ENCODE measurements at places on chromosomes 3 and 15. TPM values are rescaled to one million over a fixed set of nuclear protein-coding genes. Genes with fewer than 3 reads are reported as not detected.
A peak's percentile ranks its signal among the peaks of the same experiment; 100 is the strongest.

DNA sequence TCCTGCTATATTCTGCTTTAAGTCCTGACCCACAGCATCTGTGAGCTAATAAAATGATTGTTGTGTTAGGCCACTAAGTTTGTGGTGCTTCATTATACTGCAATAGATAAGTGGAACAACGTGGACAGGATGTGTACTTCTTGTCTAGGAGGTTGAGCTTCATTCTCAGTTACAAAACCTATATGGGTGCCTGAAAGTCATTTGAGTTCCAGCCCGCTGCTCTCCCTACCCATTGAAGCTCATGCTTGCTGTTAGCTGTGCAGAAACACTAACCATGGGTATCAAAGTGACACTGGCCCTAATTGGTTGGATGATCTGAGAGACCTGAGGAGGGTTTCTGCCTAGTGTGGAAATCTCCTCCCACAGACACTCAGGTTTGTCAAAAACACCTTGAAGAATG lies 357.2 kb downstream of the PDCD6IP start:
- no peak for DNase-seq

DNA sequence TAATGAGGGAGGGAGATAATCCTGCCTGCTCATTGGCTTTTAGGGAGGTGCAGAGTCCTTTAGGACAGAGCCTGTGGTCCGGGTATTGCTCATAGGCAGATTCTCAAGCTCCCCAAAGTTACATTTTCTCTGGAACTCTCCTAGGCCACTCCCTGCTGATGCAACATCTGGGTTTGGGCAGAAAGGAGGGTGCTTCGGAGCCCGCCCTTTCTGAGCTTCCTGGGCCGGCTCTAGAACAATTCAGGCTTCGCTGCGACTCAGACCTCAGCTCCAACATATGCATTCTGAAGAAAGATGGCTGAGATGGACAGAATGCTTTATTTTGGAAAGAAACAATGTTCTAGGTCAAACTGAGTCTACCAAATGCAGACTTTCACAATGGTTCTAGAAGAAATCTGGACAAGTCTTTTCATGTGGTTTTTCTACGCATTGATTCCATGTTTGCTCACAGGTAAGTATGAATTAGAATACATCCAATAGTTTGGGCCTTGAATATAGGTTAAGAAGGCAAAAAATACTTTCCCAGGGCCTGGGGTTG lies at the start of gene IL20RB:
Gene IL20RB (plus strand): TSS at position 233 of the 538 bp plus-strand sequence. CDS start 131 bp downstream, at position 364.
- peak; percentile 15 for DNase-seq

GRCh38 chr3:32972482-32973146 lies 21.2 kb downstream of the CCR4 start:
- no peak for DNase-seq

- DNase-seq: no peak
Measured at GRCh38 chr3:29319262-29319661, 38.4 kb downstream of the RBMS3 start.

DISP2 gene
- 3.4 TPM for total RNA-seq

ACTC1 gene
- total RNA-seq: 90.0 TPM

DNA sequence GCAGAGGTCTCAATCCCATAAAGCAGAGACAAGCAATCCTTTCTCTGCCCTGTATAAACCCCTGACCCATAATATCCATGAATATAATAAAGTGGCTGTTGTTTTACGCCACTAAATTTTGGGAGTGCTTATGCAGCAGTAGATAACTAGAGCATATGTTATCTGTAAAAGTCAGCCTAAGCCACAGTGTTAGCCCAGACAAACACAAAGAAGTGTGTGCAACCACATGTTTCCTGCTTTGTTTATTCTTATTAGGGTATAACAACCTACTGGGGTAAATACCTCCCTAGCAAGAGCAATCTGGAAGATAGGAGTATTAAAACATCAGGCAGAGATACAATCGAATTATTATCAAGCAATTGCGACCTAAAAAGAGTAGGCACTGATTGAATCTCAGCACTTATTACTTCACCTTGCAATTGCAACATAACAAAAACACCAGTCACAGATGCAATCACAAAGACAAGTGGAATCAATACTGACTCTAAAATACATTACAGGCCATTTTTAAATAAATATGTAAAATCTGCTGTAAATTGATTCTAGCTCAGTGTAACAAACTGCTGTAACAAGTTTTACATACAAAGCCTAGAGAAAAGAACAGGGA lies 94.6 kb upstream of the UBE2E2 start:
- no peak for DNase-seq

SLITRK3 gene
- total RNA-seq: 3.4 TPM

FGF12 gene
- 13.6 TPM for total RNA-seq

DNA sequence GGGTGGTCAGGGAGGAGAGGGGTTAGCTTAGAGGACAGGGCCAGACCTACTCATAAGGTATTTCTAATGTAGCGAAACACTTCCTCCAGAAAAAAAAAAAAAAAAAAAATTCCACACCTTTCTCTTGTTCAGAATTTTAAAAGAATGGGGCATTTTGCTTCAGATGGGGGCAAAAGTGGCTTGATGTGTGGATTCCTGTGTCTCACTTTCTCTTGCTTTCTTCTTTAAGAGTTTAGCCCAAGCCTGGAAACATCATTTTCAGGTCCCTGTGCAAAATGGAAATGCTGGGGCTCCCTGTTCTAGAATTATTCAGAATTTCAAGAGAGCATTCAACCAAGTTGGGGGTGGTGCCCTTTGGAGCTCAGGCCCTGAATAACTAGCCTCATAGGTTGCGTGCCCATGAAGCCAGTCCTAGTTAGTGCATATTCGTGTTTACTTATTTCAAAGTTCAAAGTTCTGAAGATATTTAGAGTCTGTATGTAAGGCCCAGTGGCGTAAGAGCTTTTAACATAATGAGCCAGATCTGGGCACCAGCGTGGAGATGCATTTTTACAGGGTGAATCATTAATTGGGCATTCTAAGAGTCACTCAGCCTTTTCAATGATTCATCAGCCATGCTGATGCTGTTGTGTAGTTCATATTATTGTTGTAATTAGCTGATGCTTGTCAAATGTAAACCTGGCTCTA lies 104.5 kb downstream of the RPLP1 start:
- no peak for DNase-seq

OR5K1 gene
- not detected for total RNA-seq

DNA sequence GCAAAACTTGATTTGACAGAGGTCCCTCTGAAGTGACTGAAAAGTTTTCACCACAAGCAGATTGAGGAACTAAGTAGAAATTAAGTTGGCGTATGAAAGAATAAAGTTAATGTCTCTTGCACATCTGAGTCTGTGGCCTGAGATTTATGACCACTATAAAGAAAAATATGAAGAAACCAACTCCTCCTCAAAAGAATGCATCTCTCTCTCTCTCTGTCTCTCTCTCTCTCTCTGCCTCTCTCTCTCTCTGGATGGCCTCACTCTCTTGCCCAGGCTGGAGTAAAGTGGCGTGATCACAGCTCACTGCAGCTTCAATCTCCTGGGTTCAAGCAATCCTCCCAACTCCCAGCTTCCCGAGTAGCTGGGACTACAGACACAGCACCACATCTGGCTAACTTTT lies 55.2 kb downstream of the RPL22L1 start:
- DNase-seq: no peak

DNA sequence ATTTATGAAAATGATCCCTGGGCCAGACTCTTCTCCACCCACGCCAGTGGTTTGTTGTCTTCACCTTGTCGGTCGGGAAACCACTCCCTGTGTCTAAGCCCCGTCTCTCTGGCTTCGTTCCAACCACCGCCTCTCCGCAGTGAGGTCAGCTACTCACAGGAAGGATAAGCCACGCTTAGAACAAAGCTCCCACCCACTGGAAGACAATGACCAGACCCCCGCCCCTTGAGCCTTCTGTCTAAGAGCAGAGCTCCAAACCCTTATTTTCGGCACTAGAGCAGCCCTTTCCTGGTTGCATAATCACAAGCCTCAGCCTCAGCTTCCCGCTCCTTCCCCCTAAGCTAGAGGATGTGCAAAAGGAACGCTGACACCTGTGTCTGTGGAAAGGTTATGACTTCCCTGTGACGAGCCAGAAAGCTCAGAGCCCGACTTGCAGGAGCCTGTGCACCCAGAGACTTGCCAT lies 114.9 kb upstream of the MEF2A start:
- DNase-seq: no peak

RARRES1 gene
- total RNA-seq: 0.71 TPM

SAMMSON gene
- total RNA-seq: not detected

C3orf70 gene
- total RNA-seq: 1.8 TPM

DNA sequence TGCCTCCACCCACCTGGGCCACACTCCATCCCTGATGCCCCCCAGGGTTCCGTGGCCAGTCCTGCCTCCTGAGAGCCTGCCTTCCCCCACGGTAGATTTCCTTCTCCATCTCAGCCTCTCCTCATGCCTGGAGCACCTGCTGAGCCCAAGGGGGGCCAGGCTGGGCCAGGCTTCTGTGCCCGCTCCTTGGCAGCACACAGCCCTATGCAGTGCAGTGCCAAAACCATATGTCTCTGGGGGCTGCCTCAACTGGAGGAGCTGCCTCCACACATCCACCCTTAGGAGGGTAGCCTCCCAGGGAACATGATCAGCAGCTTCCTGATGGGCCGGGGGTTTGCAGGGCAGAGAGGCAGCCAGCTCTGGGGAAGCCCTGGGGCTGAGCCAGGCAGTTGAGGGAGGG lies 24.6 kb upstream of the GATA2 start:
- DNase-seq: no peak

ZIC4 gene
- total RNA-seq: not detected

DNA sequence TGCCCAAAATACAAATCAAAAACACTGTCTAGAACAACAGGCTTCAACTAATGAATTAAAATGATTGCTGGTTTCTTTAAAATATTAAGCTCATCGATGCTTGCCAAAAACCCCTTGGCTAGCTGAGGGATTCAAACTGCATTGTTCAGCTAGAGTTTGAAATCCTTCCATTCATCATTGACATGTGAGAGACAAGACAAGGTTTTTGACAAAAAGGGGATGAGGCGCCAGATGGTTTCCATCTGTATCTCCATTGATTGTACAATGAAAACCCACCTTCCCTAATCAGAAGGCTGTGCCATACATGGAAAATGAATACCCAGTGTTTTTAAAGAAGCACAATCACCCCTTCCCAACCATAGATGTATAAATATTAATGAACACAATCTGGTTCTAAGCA lies 67.8 kb downstream of the THRB start:
- DNase-seq: no peak

GRCh38 chr3:73498764-73499622 lies 125.7 kb downstream of the PDZRN3 start:
- DNase-seq: no peak

- DNase-seq: no peak
Measured at GRCh38 chr15:48541341-48542278, 103.9 kb downstream of the FBN1 start.

DNA sequence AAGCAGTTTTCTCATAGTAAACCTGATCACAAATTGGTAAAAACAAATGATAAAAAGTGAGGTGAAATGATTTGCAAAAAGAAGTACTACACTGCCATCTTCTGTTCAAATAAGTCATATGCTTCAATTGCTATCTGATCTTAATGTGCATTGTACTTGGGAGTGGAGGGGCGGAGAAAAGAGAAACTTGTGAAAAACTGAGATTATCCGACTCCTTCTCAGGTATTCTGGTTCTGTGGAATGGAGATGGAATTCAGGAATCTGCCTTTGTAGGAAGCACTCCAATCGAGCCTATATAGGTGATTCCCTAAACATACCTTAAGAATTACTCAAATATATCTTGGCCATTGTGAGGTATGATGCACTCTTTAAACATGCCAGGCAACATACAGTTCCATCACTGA lies 180.6 kb downstream of the CHL1 start:
- DNase-seq: no peak

GP5 gene
- 0.13 TPM for total RNA-seq

DNA sequence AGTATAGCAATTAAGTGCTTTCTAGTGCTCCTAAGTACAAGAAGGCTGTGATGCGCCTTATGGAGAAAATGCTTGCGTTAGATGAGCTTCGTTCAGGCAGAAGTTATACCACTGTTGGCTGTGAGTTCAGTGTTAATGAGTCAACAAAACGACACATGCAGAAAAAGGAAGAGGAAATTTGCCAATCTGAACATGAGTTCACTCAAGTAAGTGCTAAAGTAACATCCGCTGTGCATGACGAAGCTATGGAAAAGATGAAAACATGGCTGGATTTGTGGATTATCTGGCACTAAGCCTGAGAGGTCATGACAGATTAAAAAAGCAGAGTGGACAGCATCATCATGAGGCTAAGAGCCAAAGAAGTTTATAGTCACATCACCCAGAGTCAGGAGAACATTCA lies 36.9 kb downstream of the SH3BP5 start:
- no peak for DNase-seq

GRCh38 chr15:59303633-59304032 lies 69.0 kb downstream of the MYO1E start:
- DNase-seq: no peak

DNA sequence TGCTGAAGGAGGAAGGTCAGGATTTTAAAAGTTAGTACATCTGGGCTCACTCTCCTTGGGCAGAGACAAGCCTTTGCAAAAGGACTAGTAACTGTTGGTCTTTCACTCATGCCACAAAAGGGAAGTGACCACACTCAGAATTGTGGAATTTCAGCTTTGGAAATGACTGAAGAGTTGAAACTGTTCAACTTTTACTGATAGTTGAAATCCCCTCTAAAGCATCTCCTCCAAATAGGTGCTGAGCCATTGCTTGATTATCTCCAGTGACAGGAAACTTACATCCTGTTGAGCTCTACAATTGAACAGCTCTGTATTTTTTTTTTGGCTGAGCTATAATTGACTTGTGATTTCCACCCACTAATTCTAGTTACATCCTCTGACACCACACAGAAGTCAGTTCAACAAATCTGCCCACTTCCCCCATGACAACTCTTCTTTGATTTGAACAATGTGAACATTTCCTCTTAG lies 254.8 kb upstream of the TPRG1 start:
- DNase-seq: no peak

ZMAT3 gene
- 10.4 TPM for total RNA-seq

HHLA2 gene
- not detected for total RNA-seq

- DNase-seq: no peak
Measured at GRCh38 chr3:100040451-100041225, 73.7 kb downstream of the FILIP1L start.

SKOR1 gene
- 0.11 TPM for total RNA-seq

DNA sequence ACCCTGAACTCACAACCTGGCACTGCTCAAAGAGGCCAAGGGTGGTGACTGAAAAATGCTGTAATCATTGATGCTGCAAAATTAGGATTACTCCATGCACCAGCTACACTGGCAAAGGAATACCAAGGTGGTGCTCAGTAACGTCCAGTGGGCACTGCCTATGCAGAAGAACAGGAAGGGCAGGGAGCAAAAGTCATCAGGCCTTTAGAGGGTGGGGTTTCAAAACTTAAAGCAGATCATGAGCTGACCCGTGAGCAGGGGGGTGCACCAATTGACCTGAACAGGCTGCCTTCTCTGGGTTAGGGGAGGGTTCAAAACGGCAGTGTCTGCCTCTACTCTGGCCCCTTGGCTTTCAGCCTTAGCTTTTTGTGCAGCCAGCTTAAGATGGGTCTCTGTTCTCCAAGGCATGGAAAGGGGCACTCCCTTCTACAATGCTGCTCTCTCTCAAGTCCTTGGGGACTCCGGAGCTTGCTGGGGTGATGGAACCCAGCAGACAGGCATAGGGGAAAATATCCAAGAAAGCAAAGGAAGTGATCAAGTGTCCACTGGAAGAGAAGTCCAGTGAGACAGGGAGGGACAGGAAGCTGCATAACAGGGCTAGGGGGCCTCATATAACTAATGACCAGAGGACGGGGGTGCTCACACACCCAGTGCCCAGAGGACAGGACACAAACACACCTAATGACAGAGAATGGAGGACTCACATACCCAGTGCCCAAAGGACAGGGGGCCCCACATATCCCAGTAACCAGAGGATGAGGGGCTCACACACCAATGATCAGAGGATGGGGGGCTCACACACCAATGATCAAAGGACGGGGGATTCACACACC lies 11.4 kb downstream of the RAB6B start:
- peak; percentile 16 for DNase-seq

All from H1 (cell line).